Stimulated activated CD4-positive, alpha-beta T cell treated with anti-CD3 and anti-CD28 coated beads, Interleukin-1b, Interleukin-23, amount 100 ng/mL, for 24 hours (primary cell): ENCODE measurements at places on chromosomes 7 and 10.

DNA sequence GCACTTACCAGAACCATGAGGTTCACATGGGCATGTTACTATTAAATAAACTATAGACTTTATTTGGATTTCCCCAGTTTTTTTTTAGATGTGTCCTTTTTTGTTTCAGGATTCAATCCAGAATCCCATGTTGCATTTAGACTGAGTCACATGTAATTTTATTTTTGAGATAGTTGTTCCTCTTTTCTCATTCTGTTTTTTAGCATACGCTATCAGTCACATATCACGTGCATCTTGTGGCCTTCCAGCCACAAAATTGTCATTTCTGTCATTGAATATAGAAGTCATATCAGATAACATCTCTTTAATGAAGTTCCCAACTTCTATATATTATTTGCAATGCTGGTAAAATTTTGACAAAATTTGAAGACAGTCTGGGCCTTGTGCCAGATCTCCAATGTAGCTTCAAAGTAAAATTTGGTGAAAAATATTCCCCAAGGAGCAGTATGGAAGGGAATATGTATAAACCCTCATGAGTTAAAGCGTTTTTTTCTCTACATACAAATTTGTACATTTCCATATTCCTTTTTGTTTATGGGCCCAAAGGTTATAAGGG lies 132.3 kb upstream of the MKI67 start:
- no peak for DNase-seq

DNA sequence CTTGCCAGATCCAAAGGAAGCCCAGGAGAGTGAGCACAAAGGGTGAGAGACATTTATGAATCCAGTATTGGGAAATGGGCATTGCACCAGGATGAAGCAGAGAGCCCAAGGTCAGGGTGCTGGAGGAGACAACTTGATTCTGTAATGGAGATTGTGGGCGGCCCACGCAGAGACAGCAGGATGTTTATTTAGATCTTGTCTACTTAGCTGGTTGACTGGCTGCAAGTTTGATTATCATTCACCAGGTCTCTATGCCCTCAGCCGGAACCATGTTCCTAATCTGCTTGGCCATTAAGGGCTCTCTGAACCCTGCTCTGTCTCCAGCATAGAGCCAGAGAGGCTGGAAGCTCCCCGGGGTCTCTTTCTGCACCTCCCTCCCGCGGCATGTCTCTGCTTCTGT lies 188.7 kb downstream of the PLXNA4 start:
- no peak for DNase-seq

GRCh38 chr7:71254751-71255150 lies 122.8 kb downstream of the GALNT17 start:
- no peak for DNase-seq

DNA sequence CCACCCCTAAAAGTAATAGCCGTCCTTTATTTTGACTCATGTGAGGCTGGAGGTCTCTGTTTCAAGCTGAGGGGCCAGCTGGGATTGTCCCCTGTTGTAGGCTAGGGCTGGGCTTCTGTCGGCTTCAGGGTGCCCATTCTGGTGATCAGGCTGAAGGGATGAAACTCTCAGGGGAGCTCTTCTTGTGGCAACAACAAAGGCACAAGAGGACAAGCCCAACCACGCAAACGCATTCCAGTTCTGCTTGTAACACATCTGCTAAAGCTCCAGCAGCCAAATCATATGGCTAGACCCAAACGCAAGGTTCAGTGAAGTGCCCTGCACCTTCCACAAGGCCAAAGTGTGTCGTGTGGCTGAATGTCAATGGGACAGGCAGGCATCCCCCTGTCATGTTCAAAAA lies 405.7 kb downstream of the INHBA start:
- DNase-seq, result no peak

- no peak for DNase-seq
Measured at GRCh38 chr10:31153692-31154091, 122.0 kb upstream of the ZNF438 start.

DNA sequence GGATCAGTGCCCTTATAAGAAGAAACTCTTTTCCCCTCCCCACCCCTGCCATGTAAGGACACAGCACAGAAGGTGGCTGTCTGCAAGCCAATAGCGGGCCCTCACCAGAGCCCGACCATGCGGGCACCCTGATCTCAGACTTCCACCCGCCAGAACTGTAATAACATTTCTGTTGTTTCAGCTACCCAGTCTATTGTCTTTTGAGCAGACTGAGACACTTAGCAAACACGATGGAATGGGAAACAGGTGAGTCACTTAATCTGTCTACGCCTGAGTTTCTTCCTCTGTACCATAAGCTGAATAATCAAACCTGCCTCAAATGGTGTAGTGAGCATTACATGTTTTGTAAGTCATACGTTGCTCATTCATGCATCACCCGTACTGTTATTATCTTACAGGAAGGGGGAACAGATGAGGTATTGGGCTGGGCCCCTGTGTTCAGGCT lies 58.2 kb downstream of the STRA8 start:
- DNase-seq, result no peak

DNA sequence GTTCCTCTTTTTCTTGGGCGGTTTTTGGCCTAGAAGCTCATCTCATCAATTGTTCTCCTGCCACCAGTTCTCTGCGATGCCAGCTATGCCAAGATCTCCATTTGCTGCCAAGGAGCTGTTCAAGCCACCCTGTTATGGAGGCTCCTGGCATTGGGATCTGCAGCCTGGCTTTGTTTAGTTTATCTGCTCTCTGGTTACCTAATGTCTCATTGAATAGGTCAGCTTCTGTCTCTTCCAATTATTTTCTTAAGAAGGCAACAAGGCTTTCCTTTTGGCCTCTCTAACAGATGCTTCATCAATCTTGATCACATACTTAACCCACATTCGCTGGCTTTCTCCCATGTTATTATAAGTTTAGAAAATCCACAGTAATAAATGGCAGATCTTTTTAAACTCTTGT lies 20.6 kb upstream of the SDK1 start:
- no peak for DNase-seq

GRCh38 chr10:72593963-72594362 lies 31.9 kb downstream of the MICU1 start:
- DNase-seq, result no peak

DNA sequence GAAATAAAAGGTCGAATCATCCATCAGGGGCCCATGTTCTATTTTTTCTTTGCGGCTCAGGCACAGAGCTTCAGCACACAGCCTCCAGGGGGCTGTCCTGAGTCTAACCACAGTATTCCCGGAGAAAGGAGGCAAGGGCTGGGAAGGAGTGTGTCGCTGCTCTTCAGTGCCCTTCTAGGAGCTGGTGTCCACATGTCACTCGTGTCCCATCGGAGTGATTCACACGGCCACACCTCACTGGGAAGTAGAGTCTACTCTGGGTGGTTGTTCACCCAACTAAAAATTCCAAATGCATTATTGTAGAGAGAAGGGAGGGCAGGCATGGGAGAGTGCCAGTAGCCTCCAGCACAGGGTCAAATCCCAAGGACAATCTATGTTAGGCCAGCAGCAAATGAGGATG lies 114.8 kb upstream of the LANCL2 start:
- no peak for DNase-seq

DNA sequence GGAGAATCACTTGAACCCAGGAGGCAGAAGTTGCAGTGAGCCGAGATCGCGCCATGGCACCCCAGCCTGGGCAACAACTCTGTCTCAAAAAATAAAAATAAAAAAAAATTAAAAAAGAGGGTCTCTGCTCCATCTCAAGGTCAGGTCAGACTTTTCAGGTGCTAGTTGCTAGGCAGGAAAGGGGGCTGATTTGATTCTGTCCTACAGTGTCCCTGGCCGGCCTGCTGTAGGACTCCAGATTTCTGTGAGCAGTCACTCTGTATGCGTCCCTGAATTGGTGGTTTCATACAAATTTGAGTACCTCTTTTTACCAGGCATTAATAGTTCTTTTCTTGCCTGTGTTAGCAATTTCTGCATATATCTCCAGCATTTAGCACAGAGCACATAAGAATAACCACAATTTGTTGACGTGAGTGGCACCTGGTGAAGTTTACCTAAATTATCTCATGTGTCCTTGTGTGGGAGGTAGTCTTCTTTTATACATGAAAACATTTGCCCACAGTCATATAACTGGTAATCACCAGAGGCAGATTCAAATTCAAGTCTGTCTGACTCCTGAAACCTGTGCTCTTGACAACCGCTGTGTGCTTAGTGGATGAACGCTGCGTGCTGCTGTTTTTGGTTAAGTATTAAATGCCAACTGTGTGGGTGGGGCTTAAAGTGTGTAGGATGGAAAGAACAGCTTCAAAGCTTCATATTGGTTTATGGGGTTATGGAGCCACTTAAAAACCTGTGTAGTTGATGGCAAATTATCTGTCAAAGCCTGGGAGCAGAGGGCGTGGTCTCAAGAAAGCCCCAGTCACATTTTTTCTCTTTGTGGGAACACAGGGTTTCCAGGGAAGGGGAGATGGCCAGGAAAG lies 3.2 kb upstream of the ZNF775 start:
- DNase-seq, result no peak

DNA sequence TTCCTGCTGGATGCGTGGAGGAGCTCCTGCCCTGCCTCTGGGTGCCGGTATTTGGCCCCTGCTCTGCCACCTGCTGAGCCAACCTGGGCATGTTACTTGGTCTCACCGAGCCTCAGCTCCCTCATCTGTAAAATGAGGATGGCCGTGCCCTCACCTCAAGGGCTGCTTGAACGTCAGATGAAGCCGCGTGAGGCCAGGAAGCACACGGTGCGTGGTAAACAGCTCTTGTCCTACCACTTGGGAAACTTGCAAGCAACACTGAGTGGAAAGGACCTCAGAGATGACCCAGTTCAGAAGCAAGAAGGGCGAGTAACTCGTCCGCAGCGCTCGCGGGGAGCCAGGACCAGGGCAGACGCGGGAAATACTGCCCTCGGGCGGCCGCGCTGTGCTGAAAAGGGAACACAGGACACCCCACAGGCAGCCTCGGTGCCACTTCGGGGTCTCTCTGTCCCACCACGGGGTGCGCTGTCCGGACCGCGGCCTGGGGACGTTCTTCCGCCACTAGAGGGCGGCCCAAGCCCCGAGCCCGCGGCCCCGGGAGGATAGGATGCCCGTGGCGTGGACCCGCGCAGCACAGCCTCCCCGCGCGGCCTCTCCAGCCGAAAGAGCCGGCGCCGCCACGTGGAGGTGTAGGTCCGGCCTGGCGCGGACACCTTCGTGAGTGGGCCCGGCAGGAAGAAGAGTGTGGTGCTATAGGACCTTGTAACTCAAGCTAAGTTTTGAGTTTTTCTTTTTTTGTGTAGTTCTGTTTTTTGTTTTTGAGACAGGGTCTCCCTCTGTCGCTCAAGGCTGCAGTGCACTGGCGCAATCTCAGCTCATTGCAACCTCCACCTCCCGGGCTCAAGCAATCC lies 94.1 kb downstream of the PRKAG2 start:
- peak; percentile 63 for DNase-seq

- DNase-seq, result no peak
Measured at GRCh38 chr10:80894797-80895467, 357.2 kb downstream of the SH2D4B start.

DNA sequence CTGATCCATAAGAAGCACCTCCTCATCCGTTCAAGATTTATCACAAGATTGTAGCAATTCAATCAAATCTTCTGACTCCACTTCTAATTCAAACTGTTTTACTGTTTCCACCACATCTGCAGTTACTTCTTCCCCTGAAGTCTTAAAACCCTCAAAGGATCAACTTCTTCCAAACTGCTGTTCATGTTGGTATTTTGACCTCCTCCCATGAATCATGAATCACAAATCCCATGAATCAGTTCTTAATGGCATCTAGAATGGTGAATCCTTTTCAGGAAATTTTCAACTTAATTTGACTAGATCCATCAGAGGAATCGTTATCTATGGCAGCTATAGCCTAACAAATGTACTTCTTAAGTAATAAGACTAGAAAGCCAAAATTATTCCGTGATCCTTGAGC lies 122.3 kb downstream of the IMMP2L start:
- no peak for DNase-seq

GRCh38 chr10:28125701-28126100 lies 126.8 kb upstream of the ODAD2 start:
- DNase-seq, result no peak

DNA sequence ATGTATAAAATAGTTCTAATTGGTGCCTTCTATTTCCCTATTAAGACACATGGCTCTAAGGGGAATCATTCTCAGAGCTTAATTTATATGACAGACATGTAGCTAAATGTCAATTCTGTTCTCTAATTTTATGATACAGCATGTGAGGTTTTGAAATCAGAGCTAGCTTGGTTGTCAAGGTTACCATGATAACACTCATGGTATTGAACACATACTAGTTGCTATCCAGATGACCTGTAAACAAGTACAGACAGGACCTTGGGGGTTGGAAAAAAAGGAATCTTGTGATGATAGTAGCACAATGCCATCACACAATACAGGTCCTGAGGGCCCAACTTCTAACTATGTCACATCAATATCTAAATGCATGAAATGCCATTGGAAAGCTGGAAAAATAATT lies 49.2 kb downstream of the RHOBTB1 start:
- no peak for DNase-seq

DNA sequence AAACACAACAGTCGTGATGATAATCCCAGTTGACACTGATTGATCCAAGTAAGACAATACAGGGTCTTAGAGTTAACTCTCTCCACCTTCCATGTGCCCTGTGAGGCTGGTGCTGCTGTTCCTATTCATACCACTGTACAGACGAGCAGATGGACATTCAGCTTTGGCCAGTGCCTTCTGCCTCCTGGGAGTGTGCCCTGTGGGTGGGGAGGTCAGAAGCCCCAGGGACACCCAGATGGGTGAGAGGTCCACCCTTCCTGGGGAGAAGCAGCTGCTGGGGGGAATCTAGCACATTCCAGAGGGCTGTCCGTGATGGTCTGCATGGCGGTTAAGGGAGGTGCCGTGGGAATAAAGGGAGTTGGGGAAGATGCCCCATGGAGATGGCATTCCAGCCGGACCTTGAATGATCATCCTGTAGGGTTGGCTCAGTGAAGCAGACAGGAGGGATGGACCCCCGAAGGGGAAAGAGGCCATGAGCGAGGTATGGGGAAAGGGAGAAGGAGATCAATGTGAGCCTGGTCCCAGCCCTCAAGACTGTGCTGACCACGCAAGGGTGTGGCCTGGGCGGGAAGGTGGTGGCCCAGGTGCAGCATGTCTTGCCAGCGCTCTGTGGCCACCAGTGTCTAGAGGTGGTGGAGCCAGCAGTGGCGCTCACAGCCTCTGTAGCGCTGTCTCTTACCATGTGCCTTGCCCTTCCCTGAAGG lies 74.0 kb downstream of the ADCY1 start:
- no peak for DNase-seq

- DNase-seq, result no peak
Measured at GRCh38 chr10:51878695-51879094, 179.3 kb upstream of the CSTF2T start.

- no peak for DNase-seq
Measured at GRCh38 chr10:70119623-70120022, 13.0 kb downstream of the AIFM2 start.

DNA sequence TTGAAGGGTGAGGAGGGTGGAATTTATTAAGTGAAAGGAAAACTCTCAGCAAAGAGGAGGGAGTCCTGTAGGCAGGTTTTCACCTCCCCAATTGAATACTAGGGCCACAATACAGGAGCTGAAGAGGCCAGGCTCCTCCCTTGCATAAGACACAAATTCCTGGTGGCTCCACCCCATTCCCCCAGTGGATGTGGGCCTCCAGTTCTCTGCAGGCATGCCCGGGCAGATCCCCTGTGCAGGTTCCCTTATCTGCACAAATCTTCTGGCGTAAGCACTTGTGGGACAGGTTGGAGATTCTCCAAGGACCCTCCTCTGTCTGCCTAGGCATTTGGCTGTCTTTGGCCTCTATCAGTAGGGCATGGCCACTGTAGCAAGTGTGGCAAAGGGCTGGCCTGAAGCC lies 847.1 kb upstream of the MBL2 start:
- DNase-seq, result no peak

GRCh38 chr7:151389768-151390597 lies 19.9 kb downstream of the WDR86 start:
- DNase-seq, result no peak

- no peak for DNase-seq
Measured at GRCh38 chr10:86970162-86970981, 2.1 kb downstream of the ADIRF start.

GRCh38 chr10:11046776-11047160 lies 29.1 kb downstream of the CELF2 start:
- DNase-seq, result no peak
